ENCODE measurements at places on chromosomes 16 and 17.

- DNase-seq: peak; percentile 20
Observed at GRCh38 chr17:7046127-7046724, 2.3 kb upstream of the SLC16A11 start.

- no peak for DNase-seq
Observed at GRCh38 chr17:39765175-39765574, 27.4 kb downstream of the GRB7 start.

GRCh38 chr16:75379339-75379738 is 54.0 kb downstream of the CFDP1 start:
- DNase-seq: no peak

DNA sequence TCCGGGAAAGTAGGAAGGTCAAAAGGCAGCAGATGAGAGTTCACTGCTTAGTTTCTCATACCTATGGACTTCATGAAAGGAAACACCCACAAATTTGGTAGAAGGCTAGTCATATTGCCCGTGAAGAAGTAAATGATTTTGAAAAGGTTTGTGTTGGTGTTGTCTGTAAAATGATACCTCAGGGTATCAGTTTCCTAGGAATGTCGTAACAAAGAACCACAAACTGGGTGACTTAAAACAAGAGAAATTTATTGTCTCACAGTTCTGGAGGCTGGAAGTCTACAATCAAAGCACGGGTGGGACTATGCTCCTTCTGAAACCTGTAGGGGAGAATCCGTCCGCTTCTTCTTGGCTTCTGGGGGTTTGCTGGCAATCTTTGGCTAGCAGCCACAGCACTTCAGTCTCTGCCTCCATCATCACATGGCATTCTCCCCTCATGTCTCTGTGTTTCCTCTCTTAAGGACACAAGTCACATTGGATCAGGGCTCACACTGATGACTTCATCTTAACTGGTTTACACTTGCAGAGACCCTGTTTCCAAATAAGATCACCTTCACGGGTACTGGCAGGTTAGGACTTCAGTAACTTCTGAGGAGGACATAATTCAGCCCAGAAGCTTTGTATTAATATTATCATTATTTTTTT is 2.0 kb upstream of the NAE1 start:
- DNase-seq: no peak

DNA sequence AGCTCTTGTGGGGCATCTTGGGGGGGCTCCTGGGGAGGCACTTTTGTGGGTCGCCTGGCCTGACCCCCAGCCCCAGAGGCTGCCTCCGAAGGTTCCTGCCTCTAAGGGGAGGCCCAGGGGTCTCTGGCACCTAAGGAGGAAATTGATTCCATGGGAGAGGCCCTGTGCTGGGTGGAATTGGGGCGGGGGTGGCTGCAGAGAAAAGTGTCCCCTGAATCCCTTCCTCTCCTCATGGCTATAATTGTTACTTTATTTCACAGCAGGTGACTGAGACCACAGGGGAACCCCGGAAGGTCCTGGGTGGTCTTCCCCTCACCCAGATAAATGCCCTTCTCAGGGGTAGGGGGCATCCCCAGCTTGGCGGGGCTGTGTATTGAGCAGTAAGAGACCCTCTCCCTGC is 3.1 kb downstream of the GLIS2 start:
- DNase-seq: no peak

- no peak for DNase-seq
Observed at GRCh38 chr17:17348872-17349723, 45.9 kb downstream of the NT5M start.

DNA sequence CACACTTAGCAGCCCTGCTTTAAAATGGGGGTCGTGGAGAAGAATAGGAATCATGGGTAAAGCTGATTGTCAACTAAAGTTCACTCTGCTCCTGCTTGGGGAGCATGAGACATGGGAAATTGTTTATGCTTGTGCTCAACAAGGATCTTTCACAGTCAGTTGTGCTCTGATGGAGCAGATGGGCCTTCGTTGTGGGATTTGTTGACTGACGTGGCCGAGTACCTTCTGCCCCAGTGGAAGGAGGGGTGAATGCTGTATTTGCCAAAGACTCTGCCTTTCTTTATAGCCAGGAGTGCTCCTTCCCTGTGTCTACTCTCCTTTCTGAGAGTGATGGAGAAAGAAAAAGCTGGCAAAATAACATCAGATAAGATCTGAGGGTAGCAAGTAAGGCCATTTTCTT is 11.4 kb downstream of the ARSG start:
- DNase-seq: no peak

GRCh38 chr17:15942207-15942833 is 2.6 kb upstream of the ADORA2B start:
- no peak for DNase-seq

- no peak for DNase-seq
Observed at GRCh38 chr17:52244689-52245088, 86.2 kb upstream of the CA10 start.

GRCh38 chr17:17840751-17841591 is 4.2 kb upstream of the SREBF1 start:
- peak; percentile 81 for DNase-seq

DNA sequence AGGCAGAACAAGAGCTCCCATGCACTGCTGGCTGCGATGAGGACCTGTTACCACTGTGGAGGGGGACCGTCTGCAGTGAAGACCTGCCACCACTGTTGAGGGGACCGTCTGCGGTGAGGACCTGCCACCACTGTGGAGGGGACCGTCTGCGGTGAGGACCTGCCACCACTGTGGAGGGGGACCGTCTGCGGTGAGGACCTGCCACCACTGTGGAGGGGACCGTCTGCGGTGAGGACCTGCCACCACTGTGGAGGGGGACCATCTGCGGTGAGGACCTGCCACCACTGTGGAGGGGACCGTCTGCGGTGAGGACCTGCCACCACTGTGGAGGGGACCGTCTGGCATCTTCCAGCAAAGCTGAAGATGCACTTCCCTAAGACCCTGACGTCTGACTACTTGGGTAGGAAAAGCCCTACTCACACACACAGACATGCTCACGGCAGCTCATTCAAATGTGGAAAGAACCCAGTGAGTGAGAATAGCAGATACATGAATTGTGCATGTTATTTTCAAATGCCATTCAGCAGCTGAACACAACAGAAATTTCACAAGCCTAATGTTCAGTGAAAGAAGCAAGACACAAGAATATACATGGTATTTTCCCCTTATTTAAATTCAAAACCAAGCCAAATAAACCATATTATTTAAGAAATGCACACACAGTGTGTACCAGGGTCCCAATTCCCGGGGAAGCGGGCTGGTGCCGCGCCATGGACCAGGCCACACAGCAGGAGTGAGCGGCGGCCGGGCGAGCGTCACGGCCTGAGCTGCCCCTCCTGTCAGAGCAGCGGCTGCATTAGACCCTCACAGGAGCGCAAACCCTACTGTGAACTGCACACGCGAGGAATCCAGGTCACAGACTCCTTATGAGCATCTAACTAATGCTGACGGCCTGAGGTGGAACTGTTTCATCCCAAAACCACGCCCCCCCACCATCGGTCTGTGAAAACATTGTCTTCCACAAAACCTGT is 64.2 kb upstream of the METRNL start:
- no peak for DNase-seq

DNA sequence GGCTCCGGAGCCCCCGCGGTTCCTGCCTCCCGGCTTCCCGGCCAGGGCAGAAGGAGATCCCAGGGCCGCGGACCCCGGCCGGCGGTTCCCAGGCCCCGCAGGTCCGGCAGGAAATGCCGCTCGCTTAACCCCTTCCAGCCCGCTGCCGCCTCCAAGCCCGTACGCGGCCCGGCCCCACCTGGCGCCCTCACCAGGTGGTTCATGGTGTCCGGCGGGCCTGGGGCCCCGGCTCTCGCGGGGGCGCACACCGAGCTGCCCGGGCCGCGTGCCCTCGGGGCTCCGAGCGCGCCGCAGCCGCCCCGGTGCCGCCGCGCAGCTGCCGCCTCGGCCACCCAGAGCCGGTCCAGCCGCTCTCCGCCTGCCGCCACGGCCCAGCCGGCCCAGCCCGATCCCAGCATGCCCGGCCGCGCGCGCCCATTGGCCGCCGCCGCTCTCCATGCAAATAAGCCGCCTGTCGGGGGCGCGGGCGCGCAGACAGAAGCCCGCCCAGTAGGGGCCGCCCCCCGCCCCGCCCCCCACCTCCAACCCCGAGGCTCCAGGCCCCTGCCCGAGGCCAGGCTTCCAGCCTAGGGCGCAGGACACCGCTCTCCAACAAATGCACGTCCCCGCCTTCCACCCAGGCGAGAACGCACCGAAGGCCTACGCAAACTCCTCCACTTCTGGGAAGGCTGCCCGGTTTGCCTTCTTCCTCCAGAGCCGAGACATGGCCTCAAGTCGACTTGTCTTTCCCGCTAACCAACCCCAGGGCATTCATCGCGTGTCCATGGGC is at the start of gene BCAR1:
BCAR1 (minus strand) TSS at position 345 of the 769 bp plus-strand sequence; CDS start at position 203, 142 bp downstream.
- DNase-seq: no peak
